ENCODE measurements at places on chromosomes 5 and 9.

DNA sequence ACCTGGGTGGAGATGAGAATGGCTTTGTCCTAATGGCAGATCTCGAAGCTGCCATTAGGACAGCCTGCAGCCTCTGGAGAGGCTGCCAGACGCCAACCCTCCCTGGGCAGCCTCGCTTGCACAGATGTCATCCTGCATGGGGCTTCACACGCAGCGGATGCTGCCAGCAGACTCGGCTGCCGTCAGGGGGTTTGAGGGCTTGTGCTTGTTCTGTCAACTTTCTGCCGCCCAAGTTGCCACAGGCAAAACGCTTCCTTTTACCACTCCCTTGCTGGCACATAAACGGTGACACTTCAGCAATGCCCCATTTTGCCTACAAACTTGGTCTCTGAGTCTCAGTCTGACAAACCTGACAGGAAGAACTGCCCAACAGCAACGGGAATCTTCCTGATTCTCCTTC lies 24.7 kb downstream of the DAP start:
- DNase-seq, result no peak

GRCh38 chr5:24364711-24365110 lies 280.1 kb downstream of the CDH10 start:
- DNase-seq, result no peak

DNA sequence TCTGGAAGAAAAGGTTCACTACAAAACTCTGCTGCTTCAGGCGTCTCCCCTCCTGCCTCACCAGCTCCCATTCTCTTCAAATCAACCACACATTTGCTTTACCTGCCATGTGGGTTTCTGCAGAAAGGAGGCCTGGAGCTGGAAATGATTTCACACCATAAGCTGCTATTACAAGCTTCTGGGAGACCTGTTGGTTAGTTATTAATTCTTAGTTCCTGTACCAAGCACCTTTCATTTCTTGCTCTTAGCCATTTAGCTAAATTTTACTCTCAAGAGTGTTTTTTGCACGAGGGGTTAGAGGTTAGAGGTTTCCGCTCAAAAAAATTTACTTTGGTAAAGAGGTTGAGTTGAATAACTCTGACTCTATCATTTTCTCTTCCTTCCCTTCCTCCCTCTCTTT lies 70.3 kb downstream of the MAP1B start:
- DNase-seq, result no peak

DNA sequence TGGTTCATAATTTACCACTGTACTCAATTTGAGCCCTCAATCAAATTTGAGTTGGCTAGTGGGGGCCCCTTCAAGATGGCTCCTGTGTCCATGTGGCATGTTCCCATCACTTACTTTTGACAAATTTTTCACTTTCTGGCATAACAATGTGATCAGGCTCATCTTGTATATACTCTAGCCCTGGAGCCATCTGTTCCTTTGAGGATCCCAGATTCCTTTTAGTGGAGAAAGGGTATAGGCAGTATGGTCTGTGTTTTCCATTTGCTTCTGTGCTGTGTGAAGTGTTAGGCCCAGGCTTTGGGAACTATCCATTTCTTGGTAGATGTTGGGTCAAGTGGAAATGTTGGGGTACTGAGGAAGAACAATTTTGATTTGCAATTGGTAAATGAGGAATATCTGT lies 45.7 kb downstream of the SH3GL2 start:
- DNase-seq, result no peak

DNA sequence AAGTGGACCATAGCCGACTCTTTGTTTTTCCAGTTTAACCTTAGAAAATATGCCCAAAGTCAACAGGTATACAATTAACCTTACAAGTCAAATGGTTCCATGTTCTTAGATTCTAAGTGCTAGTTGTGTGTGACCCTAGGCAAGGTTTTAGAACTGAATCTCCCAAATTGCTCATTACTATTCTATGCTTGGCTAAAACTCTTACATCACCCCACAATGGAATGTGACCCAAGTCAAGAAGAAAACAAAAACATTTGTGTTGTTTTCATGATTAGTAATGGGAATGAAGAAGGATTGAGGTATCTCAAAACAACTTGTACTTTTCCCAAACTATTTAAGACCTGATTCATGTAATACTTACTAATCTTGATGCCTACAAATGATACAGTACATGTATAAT lies 159.2 kb downstream of the ARRDC3 start:
- no peak for DNase-seq

- DNase-seq, result no peak
These were observed 46.6 kb downstream of the CSNK1A1 start for GRCh38 chr5:149504677-149505076.

DNA sequence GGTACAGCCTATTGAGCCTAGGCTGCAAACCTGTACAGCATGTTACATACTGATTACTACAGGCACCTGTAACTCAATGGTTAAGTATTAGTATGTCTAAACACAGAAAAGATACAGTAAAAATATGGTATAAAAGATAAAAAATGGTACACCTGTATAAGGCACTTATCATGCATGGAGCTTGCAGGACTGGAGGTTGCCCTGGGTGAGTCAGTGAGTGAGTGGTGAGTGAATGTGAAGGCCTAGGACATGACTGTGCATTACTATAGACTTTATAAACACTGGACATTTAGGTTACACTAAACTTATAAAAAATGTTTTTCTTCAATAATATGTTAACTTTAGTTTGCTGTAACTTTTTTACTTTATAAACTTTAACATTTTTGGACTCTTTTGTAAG lies 171.3 kb downstream of the SLC28A3 start:
- no peak for DNase-seq

DNA sequence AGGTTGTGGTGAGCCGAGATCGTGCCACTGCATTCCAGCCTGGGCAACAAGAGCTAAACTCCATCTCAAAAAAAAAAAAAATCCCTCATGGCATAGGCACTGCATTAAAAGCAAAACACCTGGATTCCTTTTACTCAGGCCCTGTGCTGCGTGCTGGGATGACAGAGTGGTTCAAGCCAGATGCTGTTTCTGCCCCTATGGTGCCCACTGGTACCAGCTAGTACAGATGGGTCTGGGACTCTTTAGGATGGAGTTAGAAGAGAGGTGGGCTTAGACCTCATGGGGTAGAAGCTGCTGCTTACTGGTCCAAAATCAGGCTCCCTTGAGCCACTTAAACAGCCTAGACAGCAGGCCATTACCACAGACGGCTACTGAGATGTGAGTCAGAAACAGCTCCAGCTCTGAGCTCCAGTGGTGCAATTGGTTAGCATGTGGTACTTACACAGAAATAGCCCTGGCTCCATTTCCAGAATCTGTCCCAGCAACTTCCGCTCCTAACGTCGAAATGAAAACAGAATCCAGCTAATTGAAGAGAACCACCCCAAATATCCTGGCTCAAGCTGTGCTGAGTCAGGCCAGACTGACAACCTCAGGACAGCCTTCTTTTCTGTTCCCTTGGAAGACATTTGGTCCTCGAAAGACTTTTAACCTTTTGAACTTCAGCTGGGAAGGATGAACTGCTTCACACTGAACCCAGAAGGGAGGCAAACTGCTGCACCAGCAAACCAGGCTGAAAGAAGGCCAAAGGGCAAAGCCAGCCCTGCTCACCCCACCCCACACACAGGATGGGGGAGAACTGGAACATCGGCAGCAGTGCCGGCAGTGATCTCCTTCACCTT lies 15.5 kb downstream of the C5orf15 start:
- DNase-seq, result peak; percentile 86

GRCh38 chr5:134370311-134370870 lies 978 bp upstream of the UBE2B start:
- DNase-seq, result no peak

DNA sequence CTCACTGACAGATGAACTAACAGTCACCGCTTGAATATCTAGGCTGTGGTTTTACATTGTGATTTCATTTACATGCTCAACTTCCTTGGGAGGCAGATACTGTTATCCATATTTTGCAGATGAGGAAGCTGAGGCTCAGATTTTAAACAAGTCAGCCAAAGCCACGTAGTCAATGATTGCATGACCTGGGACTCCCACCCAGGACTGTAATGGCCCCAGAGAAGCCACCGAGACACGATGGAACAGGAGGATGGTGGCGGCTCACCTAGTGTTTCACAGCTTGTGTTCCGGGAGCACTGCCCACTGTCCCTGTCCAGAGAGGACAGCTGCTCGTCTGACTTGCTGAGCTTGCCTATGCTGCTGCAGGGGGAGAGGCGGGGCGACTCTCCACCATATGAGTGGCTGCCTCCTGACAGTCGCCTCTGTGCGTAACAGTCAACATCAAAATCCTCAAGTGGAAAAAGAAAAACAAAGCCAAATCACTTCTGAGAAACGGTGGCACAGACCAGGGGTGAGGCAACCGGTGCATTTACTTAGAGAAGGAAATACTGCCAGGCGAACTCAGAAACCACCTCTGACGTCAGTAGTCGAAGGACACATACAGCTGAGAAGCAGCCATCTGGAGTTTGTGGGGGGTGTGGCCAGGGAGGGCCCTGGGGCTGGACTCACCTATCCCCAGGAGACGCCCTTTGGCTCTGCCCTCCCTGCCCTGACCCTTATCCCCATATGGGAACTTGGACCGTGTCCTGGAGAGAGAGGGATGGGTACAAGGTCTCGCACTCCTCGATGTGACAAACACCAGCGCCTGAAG lies 82.5 kb downstream of the PRRT1B start:
- no peak for DNase-seq

DNA sequence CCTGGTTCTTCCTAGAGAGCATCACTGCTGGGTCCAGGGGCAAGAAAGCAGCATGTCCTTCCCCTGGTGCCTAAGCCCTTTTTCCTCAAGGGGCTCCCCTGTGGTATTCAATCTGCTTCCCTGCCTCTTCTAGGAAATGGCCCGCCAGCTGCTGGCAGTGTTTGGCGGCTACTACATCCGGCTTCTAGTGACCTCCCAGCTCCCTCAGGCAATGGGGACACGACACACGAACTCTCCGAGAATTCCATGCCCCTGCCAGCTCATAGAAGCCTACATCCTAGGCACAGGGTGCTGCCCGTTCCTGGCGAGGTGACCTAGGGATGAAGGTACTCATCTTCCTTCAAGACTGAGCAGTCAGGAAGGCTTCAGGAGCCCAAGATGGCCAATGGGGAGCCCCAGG lies 14.6 kb downstream of the TEX53 start:
- DNase-seq, result no peak

DNA sequence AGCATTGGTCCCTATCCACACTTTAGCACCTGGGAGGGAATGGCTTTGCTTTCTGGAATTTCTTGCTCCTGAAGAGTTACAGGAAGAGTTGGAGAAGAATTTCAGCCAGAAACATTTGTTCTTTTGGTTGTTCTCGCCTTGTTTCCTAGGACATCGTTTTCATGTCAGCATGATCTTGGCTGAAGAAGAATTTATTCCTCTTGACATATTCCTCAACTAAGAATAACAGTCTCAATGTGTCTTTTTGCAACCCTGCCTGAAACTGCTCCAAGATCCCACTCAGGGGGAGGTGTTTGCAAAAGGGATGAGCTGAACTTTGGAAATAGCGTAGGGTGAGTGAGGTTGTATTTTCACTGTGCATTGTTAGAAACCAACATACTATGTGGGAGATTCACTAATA lies 26.1 kb downstream of the MAMDC2 start:
- no peak for DNase-seq

GRCh38 chr9:114256827-114257328 lies 66.0 kb upstream of the ORM1 start:
- DNase-seq, result no peak

GRCh38 chr9:85483208-85483607 lies 258.5 kb downstream of the AGTPBP1 start:
- peak; percentile 3 for DNase-seq

DNA sequence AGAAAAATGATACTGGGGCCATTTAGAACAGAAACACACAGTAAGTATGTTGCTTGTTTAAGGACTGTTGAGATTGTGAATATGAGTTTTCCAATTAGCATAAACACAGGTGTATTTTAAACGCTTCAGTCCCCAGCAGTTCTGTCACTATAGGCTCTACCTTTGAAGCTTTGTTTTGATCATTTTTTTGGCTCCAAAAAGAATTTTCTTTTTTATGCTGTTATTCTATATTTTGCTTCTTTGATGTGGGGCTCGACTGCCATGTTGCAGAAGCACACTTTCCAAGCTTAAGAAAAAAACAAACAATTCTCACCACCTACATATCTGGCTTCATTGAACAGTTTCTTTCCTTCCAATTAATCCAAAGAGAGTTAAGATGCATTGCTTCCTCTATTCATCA lies 131.0 kb upstream of the DMAC1 start:
- DNase-seq, result no peak

DNA sequence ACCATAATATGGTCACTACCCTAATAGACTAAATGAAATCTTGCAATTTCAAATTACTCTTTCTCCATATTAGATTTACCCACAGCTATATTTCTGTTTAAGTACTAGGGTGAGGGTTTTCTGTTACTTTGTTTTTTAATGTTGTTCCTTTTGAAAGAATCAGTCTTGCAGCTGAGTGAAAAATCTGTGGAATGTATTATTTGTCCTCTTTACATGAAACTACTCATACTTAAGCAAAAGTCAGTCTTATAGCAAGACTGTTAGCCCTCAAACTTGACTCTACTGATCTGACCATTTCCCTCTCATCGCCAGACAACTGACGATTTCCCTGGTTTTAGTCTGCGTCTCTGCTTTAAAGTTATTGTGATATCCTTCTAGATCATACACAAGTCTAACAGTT lies 84.0 kb downstream of the PIK3R1 start:
- DNase-seq, result no peak

DNA sequence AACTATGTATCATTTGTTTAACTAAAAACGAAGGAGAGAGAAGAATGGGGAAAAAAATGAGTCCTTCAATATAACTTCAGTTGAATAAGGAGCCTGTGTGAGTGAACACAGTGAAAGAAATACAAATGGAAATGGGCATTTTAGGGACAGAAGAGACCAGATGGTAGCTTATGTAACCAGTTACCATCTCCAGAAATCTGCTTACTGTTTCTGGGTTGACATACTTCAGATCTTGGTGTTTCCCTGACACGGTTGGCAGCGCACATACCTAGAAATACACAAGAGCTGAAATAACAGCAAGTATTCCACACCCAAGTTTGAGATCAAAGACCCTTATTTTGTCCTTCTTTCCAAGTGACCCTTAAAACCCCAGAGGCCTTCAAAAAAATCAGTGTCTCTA lies 14.9 kb upstream of the GFRA3 start:
- no peak for DNase-seq

GRCh38 chr5:32043105-32043504 lies 131.0 kb downstream of the GOLPH3 start:
- no peak for DNase-seq

- DNase-seq, result no peak
These were observed 3.2 kb downstream of the UBTD2 start for GRCh38 chr5:172280317-172280716.

DNA sequence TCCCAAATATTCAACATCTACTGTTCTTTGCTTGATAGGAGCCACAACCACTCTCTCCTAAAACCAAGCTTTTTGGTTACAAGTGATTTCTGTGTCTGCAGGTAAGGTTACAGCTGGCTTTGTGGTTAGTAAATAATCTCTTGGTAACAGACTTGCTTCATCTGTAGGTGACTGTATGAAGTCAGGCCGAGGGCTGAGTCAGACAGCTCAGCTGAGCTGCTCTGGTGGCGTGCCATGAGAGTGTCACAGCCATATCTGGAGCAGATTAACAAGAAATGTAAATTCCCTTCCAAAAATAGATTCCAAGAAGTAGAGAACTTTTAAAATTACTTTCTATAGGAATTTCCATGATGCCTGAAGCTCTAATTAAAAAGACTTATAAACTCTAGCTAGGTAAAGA lies 23.7 kb upstream of the TAS2R1 start:
- peak; percentile 25 for DNase-seq

- no peak for DNase-seq
These were observed 16.3 kb downstream of the FBXW11 start for GRCh38 chr5:171989946-171990712.

Data from left lung (tissue), 14 donors.